Activated naive CD4-positive, alpha-beta T cell treated with anti-CD3 and anti-CD28 coated beads, Interleukin-2, amount 10 ng/mL, durations not matched to agents 5 hours and 36 hours (primary cell): ENCODE measurements at places on chromosomes 11 and 22. TPM values are rescaled to one million over a fixed set of nuclear protein-coding genes. Genes with fewer than 3 reads are reported as not detected.

The GVQW3 gene
- 3.6 TPM for total RNA-seq

The OR8G1 gene
- not detected for total RNA-seq

The ZNF215 gene
- total RNA-seq: 0.91 TPM

The CSTF3 gene
- 26.4 TPM for total RNA-seq

The LRP5 gene
- total RNA-seq: 35.1 TPM

The XKR3 gene
- not detected for total RNA-seq

The ASCL3 gene
- not detected for total RNA-seq

The NPAS4 gene
- 0.05 TPM for total RNA-seq

The OR5B21 gene
- total RNA-seq: 0.26 TPM

The SLC22A9 gene
- total RNA-seq: not detected

The C11orf86 gene
- not detected for total RNA-seq
